ENCODE measurements at places on chromosomes 5 and 9.
A peak's percentile ranks its signal among the peaks of the same experiment; 100 is the strongest.

- DNase-seq: no peak
Measured at GRCh38 chr5:129018837-129019236, 53.5 kb downstream of the SLC27A6 start.

DNA sequence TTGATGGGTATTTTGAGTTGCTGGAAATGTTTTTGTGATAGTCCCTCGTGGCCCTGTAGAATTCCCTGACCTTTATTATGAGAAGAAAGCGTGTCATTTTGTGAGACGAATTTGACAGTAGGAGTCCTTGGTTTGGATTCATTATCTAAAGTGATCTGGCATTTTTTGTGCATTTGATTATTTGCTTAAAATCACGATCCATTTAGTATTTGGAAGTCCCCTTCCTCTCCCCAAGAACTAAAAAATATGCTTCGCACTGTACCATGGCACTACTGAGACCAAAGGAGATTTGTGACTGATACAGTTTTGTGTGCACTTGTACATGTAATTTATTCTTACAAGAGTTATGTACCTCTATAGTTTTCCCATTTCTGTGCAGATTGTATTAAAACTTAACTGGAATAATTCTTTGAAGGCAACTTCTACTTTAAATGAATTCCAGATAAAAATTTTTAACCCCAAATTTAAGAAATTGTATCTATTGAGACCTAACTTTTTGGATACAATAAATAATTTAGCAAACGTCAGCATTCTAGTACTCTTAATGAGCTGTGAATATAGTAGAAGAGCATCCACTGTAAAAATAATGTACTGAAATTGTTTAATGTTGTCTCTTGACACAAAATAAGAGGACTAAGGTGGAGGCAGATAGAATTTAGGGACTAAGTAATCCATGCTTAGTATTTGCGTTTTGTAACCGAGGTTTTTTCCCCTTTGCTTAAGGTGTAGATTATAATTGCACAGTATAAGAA is 2.1 kb downstream of the MAP3K1 start:
- DNase-seq: no peak

GRCh38 chr9:26264709-26265601 is 586.7 kb upstream of the TUSC1 start:
- peak; percentile 71 for DNase-seq

GRCh38 chr9:35994959-35995358 is 37.0 kb upstream of the OR2S2 start:
- no peak for DNase-seq

DNA sequence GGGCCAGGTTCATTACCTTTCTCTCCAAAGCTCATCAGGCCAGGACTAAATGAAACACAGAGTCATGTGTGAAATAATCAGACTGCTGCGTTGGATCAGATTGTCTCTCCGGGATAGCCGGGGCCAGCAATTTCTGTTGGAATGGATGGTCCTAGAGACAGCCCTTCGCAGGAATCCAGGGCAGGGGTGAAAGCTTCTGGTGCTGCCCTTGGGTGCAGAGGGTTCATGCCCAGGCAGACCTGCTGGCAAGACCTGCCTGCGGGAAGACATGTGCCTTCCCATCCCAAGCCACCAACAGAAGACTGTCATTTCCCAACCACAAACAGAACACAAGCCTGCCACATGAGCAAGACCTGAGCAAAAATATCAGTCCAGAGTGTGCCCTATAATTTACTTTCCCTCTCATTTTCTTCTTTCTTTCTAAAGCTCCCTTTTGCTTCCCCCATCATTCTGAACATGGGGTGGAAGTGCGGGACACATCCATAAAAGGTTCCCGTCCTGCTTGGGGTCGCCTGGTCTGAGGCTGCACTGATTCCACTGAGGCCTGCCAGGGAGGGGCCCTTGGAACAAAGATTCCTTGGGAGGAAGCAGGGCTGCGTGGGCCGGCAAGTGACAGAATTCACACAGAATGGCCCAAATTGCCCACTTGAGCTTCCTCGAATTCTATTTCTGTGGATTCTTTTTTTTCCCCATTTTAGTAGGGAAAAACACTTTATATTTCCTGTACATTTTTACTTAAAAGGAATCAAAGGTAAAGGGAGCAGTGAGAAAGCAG is 57.3 kb downstream of the UBE2QL1 start:
- DNase-seq: no peak

DNA sequence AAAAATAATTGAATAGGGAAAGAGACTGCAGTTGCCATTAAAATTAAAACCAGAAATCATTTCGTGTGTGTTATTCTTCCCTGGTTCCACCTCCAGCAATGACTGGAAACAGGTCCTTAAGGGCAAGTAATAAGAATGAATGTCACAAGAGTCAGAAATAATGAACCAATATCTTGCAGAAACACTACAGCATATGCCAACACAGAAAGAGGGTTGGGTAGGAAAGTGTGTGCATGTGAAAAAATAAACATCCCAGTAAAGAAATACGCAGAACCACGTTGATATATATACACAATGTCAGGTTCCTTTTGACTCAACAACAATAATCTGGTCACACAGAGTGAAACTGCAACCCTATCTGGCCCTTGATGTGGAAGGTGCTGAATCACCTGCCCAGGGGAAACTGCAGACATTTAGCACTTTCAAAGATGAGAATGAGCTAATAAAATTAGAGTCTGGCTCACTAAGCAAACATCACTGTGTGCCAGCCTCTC is 15.0 kb downstream of the HMHB1 start:
- peak; percentile 42 for DNase-seq

- DNase-seq: no peak
Measured at GRCh38 chr9:89413963-89414638, 83.8 kb downstream of the SEMA4D start.

GRCh38 chr5:132071338-132071707 is 2.3 kb upstream of the CSF2 start:
- DNase-seq: no peak

Measured in Caki2 (cell line).